NCI-H2227 treated with DMSO at 0.1 percent for 48 hours (cell line): ENCODE measurements at places on chromosomes 11 and 22.

DNA sequence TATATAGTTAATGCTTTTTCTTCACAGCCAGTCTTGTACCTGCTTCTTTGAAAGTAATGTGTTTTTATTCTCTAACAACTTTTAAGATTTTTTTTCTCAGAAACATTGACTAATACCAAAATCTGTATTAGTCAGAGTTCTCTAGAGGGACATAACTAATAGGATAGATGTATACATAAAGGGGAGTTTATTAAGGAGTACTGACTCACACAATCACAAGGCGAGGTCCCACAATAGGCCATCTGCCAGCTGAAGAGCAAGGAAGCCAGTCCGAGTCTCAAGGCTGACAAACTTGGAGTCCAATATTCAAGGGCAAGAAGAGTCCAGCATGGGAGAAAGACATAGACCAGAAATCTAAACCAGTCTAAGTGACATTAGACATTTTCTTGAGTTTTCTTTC, 140.0 kb downstream of the RAB38 start:
- no peak for DNase-seq

DNA sequence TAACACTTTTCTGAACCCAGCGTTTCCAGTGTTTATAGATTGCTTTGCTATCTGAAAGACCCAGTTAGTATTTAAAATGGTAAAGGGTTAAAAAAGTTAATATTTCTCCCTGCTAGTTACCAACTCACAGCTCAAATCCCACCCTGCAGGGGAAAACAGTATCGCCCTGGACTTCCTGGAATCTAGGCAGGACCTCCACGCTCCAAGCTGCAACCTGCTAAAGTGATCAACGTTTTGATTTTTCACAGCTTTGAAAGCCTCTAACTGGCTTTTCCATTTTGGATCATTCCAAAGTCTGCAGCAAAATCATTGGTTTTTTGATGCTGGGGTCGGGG, 4.6 kb downstream of the FZD4 start:
- DNase-seq = no peak

DNA sequence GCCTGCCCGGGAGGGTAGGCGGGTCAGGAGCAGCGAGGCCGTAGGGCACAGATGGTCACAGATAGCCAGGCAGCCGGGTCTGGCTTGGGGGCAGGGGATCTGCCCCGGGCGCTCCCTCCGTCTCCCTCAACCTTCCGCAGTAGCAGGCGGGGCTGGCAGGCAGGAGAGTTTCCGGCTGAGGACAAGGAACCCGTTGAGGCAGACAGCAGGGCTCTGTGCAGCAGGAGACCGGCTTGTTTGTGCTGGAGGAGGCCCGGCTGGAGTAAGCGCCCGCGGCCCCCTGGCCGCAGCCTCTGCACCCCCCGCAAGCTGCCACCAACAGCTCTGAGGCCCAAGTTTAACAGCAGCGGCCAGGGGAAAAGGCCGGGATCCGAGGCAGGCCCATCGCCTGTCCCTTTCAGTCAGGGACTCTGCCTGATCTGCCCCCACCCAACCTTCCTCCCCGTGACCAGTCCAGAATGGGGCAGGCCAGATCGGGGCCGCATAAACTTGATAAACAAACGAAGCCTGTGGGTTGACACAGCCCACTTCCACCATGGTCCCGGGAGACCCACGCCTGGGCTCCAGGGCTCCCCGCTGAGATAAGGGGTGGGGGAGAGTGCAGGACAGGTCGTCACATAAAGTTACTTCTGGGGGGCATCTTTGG, 13.6 kb downstream of the SCARF2 start:
- no peak for DNase-seq

GRCh38 chr11:80900265-80900664, 1459.4 kb upstream of the TENM4 start:
- no peak for DNase-seq

DNA sequence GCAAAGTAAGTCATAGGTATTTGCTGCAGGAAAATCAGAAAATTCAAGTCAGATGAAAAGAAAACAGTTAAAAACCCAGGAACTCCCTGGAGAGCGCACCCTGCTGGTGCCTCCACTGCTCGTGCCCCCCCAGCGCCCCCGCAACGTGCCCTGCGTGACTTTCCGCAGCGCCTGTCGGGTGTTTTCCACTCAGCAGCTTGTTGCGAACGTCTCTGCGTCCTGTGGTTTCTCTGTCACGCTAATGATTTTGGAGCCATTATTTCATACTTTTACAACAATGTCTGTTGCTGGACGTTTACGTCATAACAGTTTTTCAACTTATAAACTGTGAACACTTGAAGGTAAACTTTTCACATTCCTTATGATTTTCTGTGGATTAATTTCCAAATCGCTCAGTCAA, 5.0 kb downstream of the CRELD2 start:
- DNase-seq = no peak
